ENCODE measurements at places on chromosomes 7 and 10.
A peak's percentile ranks its signal among the peaks of the same experiment; 100 is the strongest.

DNA sequence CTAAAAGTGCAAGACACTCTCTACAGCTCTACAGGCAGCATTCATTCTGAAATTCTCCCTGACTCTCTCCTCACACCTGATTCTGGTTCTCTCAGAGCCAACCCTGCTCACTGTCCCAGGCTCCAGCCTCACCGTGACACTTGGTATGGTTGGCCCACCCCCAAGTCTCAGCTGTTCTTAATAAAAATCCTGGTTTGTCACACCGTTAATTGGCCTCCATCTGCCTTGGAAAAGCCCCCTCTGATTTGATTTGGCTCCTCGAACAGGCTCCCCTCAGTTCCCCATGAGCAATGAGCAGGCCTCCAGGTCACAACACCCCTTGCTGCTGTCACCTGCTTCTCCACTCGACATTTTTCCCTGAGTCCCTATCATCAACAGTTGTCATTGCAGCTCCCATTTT lies 507.3 kb upstream of the AUTS2 start:
- no peak for DNase-seq

DNA sequence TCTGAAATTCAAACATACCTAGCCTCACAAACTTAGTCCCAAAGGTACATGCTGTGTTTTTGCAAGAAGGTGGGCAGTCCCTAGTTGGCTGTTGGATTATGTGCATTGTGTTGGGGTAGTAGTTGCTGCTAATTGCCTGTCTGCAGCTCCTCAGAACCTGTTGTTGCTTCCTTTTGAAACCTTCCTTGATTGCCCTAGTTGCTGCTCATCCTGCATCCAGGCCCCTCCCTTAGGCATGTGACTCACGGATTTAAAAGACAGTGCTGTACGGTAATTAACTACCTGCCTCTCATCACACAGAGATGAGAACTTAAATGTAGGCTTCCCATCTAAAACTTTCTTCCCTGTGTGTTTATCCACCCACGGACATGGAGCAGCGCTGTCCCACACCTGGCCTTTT lies 67.7 kb downstream of the BMPR1A start:
- DNase-seq = no peak

- DNase-seq = peak; percentile 32
Observed at GRCh38 chr10:49611816-49612512, 1.9 kb downstream of the SLC18A3 start.

- no peak for DNase-seq
Observed at GRCh38 chr10:75498884-75499350, 67.5 kb downstream of the LRMDA start.

DNA sequence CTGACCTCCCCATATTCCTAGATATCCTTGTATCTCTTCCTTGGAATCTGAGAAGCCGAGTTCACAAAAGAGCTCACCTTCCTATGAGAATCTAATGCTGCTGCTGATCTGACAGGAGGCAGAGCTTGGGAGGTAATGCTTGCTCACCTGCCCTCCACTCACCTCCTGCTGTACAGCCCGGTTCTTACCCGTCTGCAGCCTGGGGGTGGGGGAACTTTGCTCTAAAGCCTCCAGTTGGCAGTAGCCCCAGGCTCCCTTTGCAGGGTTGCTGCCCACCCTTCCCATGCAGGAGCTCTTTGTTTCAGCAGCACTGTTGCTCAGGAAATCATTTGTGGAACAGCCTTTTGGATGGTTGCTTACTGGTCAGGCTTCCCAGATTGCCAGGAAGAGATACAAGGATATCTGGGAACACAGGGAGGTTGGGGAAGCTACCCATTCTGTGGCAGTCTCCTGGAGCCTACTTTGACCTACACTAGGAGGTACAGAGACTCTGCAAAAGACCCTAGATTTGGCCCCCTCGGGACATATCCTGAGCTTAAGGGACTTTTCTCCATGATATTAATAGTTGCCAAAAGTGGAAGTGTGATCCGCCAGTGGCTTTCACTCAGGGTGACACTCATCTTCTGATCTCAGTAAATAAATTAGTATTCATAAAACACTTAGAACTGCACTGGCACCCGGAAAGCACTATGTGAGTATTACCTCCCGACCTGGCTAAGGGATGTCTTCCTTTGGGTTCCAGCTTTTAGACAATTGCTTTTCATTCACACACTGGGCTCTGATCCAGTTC lies 363.7 kb upstream of the PODXL start:
- DNase-seq = peak; percentile 36

DNA sequence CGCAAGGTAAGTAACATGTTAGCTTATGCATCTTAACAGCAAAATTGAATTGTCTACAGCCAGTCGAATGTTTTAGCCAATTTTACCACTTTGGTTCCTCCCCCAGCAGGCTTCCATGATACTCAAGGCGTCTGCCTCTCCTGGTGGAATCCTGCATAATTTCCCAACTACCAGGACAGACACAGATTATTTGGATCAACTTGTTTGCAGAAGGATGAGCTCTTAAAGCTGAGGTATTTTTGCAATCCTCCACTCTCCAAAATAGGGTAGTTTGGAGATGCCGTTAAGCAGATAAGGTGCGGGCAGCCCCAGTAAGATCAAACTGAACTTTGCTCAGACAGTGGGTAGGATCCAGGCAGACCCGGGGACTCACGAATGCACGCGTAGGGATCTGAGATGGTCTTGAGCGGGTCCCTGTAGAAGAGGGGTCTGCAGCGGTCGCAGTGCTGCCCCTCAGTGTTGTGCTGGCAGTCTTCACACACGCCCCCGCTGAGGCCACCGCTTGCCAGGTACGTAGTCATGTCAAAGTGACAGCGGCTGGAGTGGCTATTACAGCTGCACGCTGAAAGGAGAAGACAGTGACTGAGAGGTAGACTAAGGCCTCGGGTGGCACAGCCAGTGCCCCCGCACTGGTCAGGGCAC lies 27.4 kb downstream of the LAMB4 start:
- no peak for DNase-seq

Data from GM13977 (cell line).